ENCODE measurements at places on chromosomes 13 and 19.

DNA sequence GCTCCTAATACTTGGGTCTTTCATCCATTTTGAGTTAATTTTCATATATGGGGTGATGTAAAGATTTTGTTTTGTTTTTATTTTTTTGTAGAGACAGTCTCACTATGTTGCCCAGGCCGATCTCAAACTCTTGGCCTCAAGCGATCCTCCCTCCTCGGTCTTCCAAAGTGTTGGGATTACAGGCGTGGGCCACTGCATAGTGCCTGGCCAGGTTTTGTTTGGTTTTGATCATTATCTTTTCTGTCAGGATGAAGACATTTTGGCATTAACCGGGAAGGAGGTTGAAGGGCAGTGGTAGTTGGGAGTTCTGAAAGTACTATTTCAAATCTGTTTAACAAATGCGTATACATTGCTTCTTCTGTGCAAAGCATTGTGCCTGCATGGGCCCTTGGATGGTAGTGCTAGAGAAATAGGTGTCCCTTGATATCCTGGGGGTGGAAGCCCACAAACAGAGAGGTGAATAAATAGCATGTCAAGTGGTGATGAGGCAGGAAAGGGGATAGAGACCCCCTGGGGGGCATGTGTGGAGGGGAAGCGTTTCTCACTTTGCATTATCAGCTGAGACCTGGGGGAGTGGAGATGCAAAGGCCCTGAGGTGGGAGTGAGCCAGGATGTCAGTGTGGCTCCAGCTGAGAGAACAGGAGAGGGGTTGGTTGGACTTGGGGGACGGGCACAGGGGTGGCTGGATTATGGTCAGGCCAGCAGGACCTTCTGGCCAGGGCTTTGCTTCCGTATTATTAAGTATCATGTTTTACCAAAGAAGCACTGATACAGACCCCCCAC is 41.4 kb downstream of the GATAD2A start:
- DNase-seq, result no peak

DNA sequence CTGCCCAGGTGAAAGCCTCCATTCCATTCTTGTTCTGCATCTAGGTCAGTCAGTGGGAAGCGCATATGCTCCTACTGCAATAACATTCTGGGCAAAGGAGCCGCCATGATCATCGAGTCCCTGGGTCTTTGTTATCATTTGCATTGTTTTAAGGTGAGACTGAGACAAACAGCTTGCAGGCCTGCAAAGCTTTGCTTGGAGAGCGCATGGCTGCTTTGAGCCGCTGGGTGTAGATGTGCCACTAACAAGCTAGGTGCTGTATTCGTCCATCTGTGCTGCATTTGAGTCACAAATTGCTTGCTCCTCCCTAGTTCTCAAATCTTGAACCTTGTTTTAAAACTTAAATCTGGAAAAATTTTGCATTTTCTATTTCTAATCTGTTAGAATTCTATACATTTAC is 219.1 kb downstream of the LMO7 start:
- no peak for DNase-seq

DNA sequence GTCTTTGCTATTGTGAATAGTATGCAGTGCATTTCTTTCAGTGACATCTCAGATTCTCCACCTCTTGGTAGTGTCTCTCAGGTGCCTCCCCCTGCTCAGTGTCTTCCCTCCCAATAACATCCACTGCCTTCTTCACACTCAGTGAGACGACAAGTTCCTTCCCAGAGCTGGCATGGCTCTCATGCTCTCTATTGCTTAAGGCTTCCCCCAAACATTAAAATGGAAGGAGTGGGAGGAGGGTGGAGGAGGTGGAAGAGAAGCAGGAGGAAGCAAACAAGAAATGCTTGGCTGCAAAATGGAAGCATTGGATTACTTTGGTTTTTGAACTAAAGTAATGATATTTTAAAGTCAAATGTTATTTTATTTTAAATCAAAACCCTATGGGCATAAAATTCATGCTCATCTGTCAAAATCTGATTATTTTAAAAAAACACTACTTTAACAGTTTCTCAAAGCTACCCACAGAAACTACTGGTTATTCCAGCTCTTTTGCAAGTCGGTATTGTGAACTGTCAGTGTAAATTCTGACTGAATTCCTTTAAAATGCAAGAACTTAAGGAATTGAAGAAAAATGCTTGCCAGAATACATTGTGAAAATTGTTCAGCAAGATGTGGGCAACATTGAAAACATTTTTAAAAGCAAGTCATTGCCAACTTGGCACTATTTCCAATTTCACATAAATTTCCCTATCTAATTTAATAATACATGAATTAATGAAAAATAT is 727.6 kb upstream of the ARGLU1 start:
- DNase-seq, result no peak

DNA sequence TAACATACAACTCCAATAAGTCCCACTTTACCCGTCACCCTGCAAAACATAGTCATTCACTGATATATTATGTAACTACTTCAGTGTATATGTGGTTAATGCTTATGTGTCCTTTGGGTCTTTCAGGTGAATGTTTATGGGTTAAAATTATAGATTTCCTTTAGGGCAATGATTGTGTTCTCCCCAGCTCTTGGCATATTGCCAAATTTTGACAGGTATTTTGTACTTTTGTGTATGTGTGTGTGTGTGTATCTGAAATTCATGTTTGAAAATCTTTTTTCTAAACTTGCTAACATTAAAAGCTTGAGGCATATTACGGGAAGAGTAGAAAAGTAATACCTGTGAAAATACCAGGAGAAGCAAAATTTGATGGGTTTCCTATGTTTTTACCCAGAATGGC is 8.2 kb downstream of the CDK8 start:
- no peak for DNase-seq

DNA sequence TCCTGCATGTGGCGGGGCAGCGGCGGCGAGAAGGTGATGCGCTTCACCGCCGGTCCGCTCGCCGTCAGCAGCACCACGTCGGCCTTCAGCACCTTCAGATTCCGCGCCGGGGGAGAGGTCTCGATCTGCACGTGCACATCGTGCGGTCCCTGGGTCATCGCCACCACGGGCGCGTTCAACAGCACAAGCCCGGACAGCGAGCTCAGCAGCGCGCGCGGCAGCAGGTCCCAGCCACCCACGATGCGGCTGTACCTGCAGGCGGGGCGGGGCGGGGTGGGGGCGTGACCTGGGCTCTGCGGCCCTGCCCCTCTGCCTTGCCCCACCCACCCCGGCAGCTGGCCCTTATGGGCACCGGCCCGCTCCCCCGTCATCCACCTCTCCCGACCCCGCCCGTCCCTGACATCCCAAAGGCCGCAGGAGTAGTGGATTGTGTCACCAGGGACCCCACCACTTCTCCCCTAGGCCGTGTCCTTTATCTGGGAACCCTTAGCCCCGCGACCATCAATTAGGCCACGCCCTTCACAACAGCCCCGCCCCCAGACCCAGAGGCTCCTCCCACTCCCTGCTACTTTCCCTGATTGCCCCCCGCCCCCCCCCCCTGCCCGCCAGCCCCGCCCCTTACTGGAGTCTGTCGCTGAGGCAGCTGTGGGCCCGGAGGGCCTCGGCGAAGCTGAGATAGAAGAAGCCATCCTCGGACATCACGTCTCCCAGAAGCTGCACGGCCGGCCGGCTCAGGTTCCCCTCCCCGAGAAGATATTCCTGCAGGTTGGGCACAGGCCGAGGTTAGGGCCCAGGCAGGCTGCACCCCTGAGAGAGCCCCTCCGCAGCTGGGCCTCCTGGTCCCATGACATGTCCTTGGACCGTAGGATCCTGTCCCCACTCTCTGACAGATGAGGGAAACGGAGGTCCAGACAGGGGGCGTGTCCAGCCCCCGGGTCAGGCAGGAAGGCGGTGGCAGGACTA is 6.1 kb downstream of the IL4I1 start:
- DNase-seq, result peak; percentile 44

GRCh38 chr13:110644892-110645521 is 29.7 kb downstream of the NAXD start:
- no peak for DNase-seq

GRCh38 chr19:45518469-45518826 is 11.2 kb downstream of the VASP start:
- DNase-seq, result no peak

DNA sequence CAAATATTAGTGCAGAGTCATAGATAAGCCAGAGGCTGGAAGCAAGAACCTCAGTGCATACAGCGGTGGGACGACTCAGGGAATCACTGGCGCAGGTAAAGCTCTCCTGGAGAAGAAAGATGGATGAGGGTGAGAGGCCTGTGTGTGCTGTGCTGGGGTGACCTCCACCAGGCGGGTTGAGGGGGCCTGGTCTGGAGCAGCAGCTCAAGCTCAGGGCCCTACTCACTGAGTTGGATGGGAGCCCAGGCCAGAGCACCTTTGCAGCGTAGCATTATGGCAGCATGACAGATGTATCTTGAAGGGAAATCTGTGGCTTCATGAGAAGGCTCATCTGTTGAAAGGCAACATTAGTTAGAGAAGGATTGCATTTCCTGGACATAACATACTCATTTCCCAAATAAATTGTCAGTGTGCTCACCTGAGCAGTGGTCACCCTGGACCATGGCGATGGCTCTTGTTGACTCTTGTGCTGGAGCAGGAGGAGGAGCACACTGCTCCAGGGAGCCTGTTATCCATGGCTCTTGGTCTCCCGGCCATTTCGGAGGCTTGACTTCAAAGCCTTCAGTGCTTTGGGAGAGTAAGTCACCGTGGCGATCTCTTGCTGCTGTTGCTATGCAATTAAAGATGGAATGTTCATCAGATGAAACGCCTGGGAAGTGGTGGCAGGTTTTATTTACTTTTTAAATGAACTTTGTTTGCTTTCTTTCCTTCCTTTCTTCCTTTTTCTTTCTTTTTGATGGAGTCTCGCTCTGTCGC is 25.0 kb downstream of the HNRNPM start:
- no peak for DNase-seq

DNA sequence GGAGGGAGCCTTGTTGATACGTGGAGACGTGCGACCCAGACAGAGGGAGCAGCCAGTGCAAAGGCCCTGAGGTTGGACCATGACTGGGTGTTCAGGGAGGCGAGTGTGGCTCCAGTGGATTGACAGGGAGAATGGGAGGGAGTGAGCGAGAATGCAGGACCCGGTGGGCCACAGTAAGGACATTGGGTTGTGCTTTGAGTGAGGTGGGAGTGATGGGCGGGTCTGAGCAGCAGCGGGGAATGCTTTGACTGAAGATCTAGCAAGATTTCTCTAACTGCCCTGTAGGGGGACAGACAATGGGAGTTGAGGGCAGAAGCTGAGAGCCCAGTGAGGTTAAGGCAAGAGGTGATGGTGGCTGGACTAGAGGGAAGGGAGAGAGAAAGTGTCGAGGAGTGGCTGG is 7.7 kb upstream of the NANOS2 start:
- no peak for DNase-seq

- DNase-seq, result peak; percentile 31
These were observed 822 bp upstream of the ZNF274 start for GRCh38 chr19:58181902-58182576.

- DNase-seq, result no peak
These were observed 592.3 kb downstream of the FGF9 start for GRCh38 chr13:22263185-22263584.

GRCh38 chr19:9128171-9128570 is 1.4 kb upstream of the OR7G3 start:
- DNase-seq, result no peak

DNA sequence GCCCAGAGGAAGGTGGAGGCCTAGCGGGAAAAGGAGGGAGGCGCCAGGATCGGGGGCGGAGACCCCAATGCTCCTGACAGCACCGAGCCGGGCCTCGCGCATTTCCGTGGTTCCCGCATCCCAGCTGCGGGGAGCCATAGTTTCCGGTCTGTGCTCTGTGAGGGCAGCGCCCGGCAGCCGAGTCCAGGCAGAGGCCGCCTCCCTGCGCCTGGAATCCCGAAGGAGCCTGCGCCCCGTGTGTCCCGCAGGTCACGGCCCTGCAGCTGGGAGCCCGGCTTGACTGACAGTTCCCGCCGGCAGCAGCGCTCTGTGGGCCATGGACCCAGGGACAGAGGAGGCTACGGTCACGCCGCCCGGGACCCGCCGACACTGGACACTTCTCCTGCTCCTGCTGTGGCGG is 74.6 kb upstream of the C13orf46 start:
- no peak for DNase-seq

- DNase-seq, result no peak
These were observed 47.9 kb downstream of the KDM4B start for GRCh38 chr19:5016781-5017180.

GRCh38 chr13:109971456-109972090 is 185.2 kb upstream of the IRS2 start:
- no peak for DNase-seq

- no peak for DNase-seq
These were observed 170.6 kb downstream of the ZIC5 start for GRCh38 chr13:99800951-99801350.

All from activated CD4-positive, alpha-beta T cell treated with anti-CD3 and anti-CD28 coated beads for 24 hours (primary cell).